ENCODE measurements at places on chromosomes 3 and 15. TPM values are rescaled to one million over a fixed set of nuclear protein-coding genes. Genes with fewer than 3 reads are reported as not detected.

DNA sequence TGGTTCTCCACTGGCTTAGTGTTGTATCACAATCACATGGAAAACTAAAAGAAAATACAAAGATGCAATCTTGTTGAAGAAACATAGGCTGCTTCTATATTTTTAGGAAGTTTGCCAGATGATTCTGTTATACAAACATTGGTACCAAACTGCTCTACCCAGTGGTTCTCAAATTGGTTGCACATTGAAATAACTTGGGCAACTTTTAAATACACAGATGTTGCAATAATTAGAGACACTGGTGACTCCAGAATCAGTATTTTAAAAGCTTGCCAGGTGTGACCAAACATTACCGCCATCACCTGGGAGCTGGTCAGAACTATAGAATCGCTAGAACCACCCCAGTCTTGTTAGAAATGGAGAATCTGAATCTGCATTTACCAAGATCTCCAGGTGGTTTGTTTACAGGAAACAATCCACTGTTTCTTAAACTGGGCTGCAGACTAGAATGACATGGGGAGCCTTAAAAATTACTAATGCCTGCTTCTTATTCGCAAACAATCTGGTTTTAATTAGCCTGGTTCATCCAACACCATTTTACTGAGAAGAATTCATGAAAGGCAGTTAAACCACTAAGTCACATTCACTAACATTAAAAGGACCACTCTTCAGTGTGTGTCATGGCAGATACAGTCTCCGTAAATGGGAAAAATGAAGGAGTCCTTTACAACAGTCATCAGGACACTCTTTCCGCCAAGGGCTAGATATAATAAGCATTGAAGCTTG is 76.5 kb downstream of the ACAP2 start:
- no peak for DNase-seq

DZIP3 gene
- total RNA-seq, result 9.0 TPM

EPHB1 gene
- 0.81 TPM for total RNA-seq

- peak; percentile 60 for DNase-seq
Measured at GRCh38 chr15:41022487-41023090, 69.3 kb downstream of the CHAC1 start.

DLEC1 gene
- total RNA-seq, result not detected

LRRK1 gene
- total RNA-seq, result 13.7 TPM

DNA sequence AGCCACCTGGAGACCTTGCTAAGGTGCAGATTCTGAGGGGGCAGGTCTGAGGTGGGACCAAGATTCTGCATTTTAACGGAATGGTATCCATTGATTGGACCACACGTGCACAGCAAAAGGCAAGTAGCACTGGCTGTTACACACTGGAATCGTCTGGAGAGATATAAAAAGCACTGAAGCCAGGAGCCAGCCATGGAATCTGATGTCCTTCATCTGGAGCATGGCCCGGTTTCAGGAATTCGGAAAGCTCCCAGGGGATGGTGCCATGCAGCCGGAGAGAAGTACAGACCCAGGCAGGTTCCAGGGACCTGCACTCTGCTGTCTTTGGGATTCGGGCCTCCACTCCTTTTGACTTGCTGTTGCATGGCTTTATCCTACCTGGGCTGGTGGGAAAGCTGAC is 28.8 kb upstream of the PRR20G start:
- DNase-seq, result no peak

DNA sequence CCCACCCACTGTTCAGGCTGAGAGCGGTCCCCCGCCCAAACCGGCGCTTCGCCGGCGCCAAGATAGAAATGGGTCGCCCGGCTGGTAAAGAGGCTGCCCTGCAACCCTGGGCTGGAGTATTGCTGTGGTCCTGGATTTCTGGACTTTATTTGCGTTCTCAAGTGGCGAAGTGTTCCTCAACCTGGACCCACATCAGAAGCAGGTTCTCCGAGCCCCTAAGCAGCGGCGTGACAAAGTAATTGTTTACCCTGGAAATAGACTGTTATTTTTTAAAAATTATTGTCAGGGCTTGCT is 481 bp upstream of the DYNC1LI1 start:
- no peak for DNase-seq

CHRNA3 gene
- total RNA-seq, result not detected

Measured in HFFc6 (cell line).